ENCODE measurements at places on chromosomes 12 and 14. TPM values are rescaled to one million over a fixed set of nuclear protein-coding genes. Genes with fewer than 3 reads are reported as not detected.

The KRT75 gene
- not detected for total RNA-seq

The ZNF140 gene
- 14.9 TPM for total RNA-seq

DNA sequence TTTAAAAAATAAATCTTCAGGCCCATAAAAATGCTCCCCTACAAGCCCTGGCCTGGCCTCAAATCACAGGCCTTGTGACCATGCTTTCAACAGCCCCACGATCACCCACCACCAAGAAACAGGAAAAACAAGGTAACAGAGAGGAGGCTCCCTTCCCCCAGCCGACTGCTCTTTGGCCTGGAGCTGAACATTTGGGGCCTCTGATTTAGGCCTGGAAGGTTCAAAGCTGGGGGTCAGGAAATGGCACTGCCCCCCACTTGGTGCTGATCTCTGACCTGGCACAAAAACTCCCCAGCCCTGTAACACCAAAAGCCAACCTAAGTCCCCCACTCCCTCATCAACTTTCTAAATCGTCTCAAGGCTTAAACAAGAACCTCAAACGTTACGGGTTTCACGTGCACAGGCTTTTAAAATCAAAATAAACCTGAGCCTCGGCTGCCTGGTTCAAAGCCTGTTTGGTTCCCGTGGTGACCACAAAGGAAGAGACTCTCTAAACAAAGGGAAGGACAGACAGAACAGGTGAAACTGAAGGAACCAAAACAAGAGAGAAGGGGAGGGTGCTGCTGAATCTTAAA is 9.0 kb downstream of the ACTN1 start:
- no peak for DNase-seq

- DNase-seq: peak; percentile 76
Observed at GRCh38 chr12:52023182-52023975, 16.6 kb downstream of the TAMALIN start.

GRCh38 chr12:77122236-77122635 is 56.9 kb upstream of the E2F7 start:
- DNase-seq: peak; percentile 21

All from umbilical cord (tissue), 2 donors.